ENCODE measurements at places on chromosomes 2 and 18. TPM values are rescaled to one million over a fixed set of nuclear protein-coding genes. Genes with fewer than 3 reads are reported as not detected.
A peak's percentile ranks its signal among the peaks of the same experiment; 100 is the strongest.

DNA sequence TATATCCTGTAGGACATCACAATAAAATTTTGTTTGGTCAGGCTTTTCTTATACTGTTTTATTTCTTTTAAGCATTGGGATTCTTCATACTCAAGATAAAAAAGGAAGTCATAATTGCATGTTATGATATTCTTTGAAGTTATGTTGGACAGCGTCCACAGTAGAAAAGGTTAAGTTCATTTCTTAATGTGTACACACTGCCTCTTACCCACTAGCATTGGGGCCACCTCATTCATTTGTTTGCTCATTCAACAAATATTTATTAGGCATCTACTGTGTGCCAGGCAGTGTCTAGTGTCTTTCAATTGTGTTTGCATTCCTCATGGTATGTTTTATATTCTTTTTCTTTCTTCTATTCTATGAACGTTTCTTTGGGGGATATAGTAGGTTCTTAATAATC is 70.2 kb downstream of the PTPRM start:
- DNase-seq, result no peak
- no peak overlapping the region for H3K4me3 ChIP-seq
- H3K27ac ChIP-seq, result no peak overlapping the region
- no peaks in the 10 kb centered on the region for H3K27me3 ChIP-seq
- H3K36me3 ChIP-seq, result no peaks in the 10 kb centered on the region
- no peaks in the 10 kb centered on the region for H3K4me1 ChIP-seq

- no peak for DNase-seq
- peak overlapping the region; percentile 71 for H3K4me3 ChIP-seq
- H3K4me1 ChIP-seq, result peaks cover 14% of the 10 kb centered on the region
- peaks cover 12% of the 10 kb centered on the region for H3K36me3 ChIP-seq
These were observed 659 bp upstream of the COX5B start for GRCh38 chr2:97645112-97645694.

GRCh38 chr18:25814841-25815458 is 275.5 kb downstream of the SS18 start:
- no peaks in the 10 kb centered on the region for H3K4me1 ChIP-seq
- DNase-seq, result no peak
- no peaks in the 10 kb centered on the region for H3K36me3 ChIP-seq
- H3K4me3 ChIP-seq, result no peak overlapping the region

DNA sequence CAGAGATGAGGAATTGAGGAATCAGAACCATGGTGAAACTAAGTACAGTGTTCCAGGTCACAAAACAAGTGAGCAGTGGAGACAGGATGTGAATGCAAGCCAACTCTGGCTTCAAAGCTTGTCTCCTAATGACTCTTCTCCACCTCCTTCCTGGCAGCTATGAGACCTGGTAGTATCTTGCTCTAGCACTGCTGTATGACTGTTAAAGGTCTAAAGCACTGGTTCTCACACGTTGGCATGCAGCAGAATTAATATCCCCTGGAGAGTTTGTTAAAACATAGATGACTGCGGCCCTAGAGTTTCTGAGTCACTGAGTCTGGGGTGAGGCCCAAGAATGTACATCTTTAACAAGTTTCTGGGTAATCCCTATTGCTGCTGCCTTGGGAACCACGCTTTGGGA is 63.3 kb downstream of the SUCLG1 start:
- DNase-seq, result no peak
- H3K4me3 ChIP-seq, result no peak overlapping the region
- H3K4me1 ChIP-seq, result no peaks in the 10 kb centered on the region

GRCh38 chr18:45156946-45157345 is 458.3 kb upstream of the SLC14A2 start:
- H3K36me3 ChIP-seq, result no peaks in the 10 kb centered on the region
- no peaks in the 10 kb centered on the region for H3K27me3 ChIP-seq
- H3K4me3 ChIP-seq, result no peak overlapping the region
- H3K4me1 ChIP-seq, result no peaks in the 10 kb centered on the region

DNA sequence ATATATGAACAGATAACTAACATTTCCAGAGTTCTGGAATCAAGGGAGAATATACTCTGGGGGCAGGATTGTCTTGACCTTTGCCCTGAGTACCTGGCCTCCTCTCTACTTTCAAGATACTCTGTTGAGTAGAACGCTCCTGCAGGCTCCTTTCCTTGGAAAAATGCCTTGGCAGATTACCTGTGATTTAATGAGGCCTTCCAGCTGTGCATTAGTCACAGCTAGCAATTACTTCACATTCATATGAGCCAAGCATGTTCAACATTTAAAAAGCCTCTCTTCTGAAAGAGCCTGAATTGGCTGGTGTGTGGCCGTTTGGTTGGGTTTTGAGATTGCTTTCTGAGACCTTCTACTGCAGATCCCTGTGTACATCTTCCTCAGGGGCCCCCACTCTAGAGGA is 142.2 kb downstream of the PLCL1 start:
- no peak overlapping the region for H3K27ac ChIP-seq
- H3K4me3 ChIP-seq, result no peak overlapping the region

- no peaks in the 10 kb centered on the region for H3K27me3 ChIP-seq
- H3K4me3 ChIP-seq, result no peak overlapping the region
- no peaks in the 10 kb centered on the region for H3K4me1 ChIP-seq
- H3K36me3 ChIP-seq, result no peaks in the 10 kb centered on the region
- DNase-seq, result no peak
- H3K27ac ChIP-seq, result no peak overlapping the region
These were observed 80.6 kb downstream of the ADCYAP1 start for GRCh38 chr18:985212-985661.

GRCh38 chr18:24086082-24086481 is 52.8 kb upstream of the CABYR start:
- DNase-seq, result no peak
- no peak overlapping the region for H3K4me3 ChIP-seq
- H3K27me3 ChIP-seq, result no peaks in the 10 kb centered on the region
- peaks cover 59% of the 10 kb centered on the region for H3K36me3 ChIP-seq

THUMPD2 gene
- total RNA-seq, result 16.4 TPM

DNA sequence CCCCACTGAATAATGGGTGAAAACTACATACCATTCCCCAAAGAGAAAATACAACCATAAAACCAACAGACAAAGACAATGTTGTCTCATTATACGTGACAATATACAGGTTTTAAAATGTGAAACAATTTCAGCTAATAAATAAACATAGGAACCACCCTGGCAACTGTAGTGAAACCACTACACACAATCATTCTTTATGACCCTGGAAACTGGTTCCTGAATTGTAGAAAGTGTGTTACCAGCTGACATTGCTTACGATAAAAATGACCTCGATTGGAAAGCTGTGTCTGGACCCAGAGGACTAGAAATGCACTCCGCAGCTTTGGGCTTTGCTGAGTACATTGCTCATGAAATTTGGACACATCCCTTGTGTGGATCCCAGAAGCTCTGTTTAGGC is 73.9 kb upstream of the LPIN2 start:
- H3K27me3 ChIP-seq, result no peaks in the 10 kb centered on the region
- no peaks in the 10 kb centered on the region for H3K4me1 ChIP-seq
- no peak overlapping the region for H3K27ac ChIP-seq
- no peak for DNase-seq

GRCh38 chr2:156470975-156471583 is 34.9 kb downstream of the GPD2 start:
- H3K4me1 ChIP-seq, result peaks cover 6% of the 10 kb centered on the region
- no peaks in the 10 kb centered on the region for H3K36me3 ChIP-seq
- DNase-seq, result no peak
- peak overlapping the region; percentile 1 for H3K27ac ChIP-seq

DUSP11 gene
- total RNA-seq, result 37.2 TPM
